ENCODE measurements at places on chromosomes 7 and 10.

DNA sequence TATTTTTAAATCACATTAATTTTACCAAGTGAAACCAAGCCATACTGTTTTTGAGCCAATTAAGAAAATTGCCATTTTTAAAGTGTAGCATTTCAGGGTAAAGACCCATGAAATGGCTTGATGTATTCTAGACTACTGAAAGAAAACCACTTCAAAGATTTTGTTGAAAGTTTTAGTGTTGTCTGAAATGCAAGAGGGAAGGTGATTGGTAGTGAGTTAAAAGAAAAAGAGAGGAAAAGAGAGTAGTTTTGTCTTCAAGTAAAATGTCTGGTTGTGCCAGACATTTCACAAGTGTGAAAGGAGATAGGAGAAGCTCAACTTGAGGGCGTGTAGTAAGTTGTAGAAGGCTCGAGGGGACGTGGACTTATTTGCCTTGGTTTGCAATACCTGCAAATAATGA is 41.6 kb downstream of the CALML5 start:
- DNase-seq = no peak

DNA sequence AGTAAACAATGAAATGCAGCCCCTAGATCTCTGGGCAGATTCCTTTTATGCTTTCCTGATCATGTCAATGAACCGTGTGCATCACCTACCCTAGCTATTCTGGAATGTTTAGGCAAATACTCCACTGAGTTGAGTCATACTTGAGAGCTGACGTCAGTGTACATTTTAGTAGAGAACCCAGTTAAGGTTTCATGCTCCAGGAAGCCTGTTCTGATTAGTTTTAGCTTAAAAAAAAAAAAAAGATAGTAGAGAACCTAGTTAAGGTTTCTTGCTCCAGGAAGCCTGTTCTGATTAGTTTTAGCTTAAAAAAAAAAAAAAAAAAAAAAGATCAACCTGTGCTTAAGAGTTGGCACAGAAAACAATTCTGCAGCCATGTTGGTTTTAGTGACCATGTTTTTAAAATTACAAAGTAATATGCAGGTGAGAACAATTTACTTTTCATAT is 3.7 kb upstream of the MCU start:
- DNase-seq = peak; percentile 83

- DNase-seq = peak; percentile 53
Observed at GRCh38 chr10:43888586-43888985, 239.9 kb upstream of the ZNF32 start.

DNA sequence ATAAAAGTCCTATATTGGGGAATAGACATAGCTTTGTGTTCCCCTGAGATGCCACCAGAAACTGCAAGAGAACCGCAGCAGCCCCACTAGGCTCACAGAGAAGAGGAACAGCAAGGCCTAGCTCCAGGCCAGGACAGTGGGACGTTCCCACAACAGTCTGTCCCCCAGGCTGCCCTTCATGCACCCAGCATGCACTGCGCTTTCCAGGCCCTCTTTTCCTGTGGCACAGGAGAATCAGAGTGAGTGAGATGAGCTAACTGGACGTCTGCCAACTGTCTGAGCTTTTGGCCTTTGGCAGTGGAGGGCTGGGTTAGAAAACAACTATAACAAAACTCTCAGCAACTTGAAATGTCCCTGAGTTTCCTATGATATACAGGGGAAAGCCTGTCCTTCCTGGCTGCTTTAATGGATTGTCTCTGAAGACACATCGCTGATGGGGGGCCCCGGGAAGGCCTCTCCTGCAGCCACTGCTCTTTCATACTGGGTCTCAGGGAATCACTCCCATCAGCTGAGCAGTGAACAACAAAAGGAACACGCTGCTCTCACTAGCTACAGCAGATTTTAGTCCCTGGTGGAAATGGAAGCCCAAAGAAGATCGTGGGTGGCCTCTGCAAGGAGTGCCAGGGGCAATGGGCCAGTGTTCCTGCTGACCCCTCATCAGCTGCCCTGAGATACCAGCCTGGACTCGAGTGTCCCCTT is 53.5 kb downstream of the PODXL start:
- no peak for DNase-seq
